Daoy (cell line): ENCODE measurements at places on chromosomes 11 and 22. TPM values are rescaled to one million over a fixed set of nuclear protein-coding genes. Genes with fewer than 3 reads are reported as not detected.

GRCh38 chr11:111937461-111937769 lies 272 bp downstream of the DIXDC1 start:
- DNase-seq, result no peak

SNX32 gene
- 0.39 TPM in 1 of 2 replicates, not detected in the other for total RNA-seq

DNA sequence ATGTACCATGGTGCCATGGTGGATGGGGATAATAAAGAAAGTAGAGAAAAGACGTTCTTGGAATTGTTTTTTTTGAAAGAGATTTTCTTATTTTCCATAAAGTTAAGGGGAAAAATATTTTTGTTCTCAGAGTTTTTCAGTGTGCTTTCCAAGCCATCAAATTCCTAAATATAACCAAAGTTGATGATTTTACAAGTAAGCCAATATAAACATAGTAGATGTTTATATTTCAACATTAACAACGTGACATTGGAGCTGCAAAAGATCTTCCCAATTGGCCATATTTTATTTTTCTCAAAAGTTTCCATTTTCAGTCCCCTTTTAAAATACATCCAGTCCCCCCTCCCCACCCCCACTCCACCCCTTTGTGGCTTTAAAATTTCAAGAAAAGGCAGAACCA lies 80.9 kb upstream of the PICALM start:
- no peak for DNase-seq

GRCh38 chr11:126756421-126756820 lies 244.1 kb downstream of the KIRREL3 start:
- no peak for DNase-seq

OR52N4 gene
- total RNA-seq, result not detected in 2 replicates

GRCh38 chr22:19631899-19632667 lies 82.2 kb upstream of the SEPTIN5 start:
- DNase-seq, result peak; percentile 67

DNA sequence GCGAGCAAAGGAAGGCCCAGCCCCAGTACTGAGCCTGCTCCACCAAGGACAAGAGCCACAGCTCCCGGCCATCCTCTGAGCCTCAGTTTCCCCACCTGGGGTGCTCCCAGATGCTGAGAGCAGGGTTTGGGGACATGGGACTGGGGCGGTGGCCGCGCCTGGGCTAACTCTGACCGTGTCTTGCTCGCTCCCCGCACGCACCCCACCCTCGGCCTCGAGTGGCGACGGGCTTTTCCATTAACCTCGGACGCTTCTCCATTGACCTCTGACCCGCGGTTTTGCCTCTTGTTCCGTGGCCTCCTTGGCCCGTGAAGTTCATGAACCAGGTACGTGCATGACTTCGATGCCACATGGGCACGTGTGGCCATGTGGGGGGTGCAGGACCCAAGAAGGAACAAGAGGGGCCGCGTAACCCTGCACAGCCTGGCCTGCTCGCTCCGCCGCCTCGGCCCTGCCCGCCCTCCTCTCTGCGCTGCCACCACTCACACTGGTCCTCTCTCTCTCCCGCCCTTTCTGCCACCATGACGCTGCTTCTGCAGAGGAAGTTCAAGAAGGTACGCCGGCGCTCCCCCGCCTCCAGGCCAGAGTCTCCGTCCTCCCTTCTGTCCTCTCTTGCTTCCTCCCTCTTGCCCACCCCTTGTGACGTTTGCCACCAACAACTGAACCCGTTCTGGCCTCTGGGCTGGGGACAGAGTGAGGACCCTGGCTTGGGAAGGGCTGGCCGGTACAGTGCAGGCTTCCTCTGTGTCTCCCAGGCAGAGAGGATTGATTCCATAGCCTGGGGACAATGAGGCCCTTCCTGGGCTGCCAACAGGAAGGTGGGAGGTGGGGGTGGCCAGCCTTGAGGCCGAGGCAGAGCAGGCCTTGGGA lies 6.9 kb downstream of the TNNT3 start:
- no peak for DNase-seq

TST gene
- total RNA-seq, result 27.6 and 30.8 TPM in 2 replicates

APOBEC3B gene
- 4.5 and 5.1 TPM in 2 replicates for total RNA-seq

DNA sequence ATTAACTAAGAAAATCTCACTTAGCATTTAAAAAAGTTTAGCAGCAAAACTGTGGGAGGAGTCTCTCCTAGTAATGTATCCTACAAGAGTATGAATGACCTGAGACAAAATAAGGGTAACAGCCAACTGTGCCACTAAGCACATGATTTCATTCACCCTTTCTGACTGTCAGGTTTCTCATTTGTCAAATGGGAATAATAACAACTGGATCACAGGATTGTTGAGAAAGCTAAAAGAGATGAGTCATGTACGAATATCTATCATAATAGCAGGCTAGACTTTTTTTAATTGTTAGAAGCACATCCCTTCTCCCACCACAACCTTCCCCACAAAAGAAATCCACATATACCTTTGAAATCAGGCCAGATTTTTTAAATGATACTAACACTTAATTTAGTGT lies 39.5 kb downstream of the MTMR2 start:
- DNase-seq, result peak; percentile 36

DNA sequence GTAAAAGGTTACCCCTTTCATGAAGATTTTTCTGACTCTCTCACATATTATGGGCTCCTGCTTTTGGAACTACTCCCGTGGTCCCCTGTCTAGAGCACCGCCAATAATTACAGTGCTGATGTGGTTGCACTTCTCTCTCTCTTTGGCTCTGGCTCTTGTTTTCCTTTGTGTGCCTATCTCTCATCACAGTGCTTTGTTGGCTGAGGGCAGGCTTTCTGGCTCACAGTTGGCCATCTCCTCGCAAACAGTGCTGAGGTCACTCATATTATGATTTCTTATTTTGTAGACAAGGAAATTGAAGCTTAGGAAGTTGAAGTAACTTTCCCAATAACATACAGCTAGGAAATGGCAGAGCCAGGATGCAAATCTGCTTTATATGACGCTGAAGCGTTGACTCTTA lies 192.5 kb downstream of the DDX10 start:
- no peak for DNase-seq

MUC2 gene
- not detected in 2 replicates for total RNA-seq

POLDIP3 gene
- 29.3 and 39.9 TPM in 2 replicates for total RNA-seq

NXPE1 gene
- not detected in 2 replicates for total RNA-seq

DNA sequence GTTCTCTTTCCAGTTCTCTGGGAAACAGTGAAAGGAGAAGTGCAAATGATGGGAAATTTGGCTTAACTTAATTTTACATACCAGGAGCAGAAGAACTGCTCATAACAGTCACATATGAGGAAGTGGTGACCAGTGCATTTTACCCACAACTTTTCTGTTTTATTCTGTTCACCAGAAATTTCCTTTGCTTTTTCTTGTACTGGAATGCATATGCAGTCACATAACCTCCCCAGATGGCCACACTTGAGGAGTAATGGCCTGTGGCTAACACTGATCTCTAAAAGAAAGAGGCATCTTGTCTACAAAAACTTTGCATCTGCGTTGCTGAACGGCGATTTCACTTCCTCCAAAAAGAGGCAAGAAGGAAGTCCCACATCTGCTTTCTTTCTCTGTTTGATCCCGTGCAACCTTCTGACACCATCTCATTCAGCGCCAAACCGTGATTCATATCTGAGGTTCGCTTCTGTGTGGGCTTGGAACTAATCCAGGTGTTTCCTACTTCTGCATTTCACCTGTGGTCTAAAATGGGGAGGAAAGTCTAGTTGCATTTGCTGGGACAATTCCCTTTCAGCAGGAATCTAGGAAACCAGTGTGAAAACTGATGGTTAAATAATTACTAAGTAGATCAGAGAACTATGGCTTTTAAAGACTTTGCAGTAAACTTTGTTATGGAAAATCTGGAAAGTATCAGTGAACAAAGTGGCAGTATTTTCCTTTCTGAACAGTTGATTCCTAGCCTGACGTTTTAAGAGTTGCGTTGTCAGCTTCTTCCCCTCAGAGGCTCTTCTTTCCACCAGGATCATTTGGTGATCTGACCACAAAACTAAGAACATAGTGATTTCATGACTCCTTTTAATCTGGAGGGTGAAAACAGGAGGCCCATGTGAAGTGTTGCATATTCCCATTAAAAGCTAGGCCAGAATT lies 4.2 kb upstream of the MPEG1 start:
- DNase-seq, result peak; percentile 28

- no peak for DNase-seq
These were observed 32.9 kb downstream of the MEI1 start for GRCh38 chr22:41732096-41732772.

USP2 gene
- 0.27 and 0.51 TPM in 2 replicates for total RNA-seq

- no peak for DNase-seq
These were observed 22.6 kb upstream of the ADSL start for GRCh38 chr22:40323681-40324171.

- peak; percentile 90 for DNase-seq
These were observed 13.8 kb downstream of the UQCR10 start for GRCh38 chr22:29780748-29781676.

DNA sequence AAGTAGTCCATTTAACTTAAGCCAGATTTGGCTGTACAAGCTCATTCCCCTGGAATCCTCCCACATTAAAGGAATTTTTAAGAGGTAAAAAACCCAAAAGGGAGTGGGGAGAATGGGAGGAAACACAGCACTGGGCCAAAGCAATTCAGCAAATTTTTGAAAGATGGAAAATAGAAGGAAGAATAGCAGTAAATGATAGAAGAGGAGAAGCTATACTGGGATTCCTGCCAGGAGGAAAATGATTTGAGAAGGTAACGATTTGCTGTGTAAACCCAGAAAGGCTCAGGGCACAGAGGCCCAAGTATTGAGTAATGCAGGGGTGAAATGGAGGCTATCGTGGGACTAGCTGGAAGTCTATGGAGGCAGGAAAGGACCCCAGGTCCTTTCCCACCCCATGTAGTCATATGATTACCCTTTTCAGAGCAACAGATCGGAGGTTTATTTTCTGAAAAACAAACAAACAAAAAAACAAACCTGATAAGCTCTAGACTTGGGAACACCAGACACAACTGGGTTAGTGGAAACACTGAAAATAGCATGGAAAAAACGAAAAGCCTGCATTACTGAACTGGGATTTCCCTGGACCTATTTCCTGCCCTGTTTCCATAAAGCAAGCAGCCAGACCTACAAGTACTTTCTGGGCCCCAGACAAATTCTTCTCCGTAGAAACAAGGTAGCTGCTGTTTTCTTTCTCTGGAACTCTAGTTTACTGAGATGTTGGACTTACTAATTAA lies 140.0 kb downstream of the SWAP70 start:
- DNase-seq, result no peak
